ENCODE measurements at places on chromosomes 5 and 9.
A peak's percentile ranks its signal among the peaks of the same experiment; 100 is the strongest.

- DNase-seq = no peak
Measured at GRCh38 chr9:108351571-108351970, 504.2 kb downstream of the ACTL7B start.

GRCh38 chr5:44862808-44863207 lies 54.1 kb downstream of the MRPS30 start:
- DNase-seq = peak; percentile 25

DNA sequence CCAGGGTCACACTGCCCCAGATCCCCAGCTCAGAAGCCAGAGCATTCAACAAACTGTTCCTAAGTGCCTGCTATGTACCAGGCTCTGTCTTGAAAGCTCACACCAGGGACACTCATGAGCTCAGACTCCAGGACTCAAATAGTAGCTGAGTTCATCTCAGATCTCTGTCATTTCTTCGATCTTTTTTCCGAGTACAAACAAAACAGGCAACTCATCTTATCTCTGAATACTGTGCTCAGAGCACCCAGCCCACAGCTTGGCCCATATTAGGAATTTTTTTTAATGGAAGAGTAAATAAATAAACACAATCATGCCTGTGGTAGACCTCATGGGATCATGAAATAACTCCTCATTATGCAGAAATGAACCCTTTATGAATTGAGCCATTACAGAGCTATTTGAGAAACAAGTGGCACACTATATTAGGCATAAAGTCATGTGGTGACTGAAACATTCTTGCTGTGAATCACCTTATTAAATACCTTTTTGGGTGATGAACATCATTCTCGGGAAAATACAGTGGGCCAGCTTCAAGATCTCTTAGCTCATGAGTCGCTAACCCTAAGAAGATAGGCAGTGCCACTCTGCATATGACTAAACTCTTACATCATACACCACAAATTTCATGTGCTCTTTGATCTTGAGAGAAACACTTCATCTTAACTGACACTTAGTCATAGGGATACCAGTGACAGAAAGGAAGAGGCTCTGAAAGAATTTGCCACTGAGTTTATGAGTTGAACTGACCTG lies 9.9 kb downstream of the SH3RF2 start:
- DNase-seq = peak; percentile 12

GRCh38 chr9:22147813-22148527 lies 138.9 kb upstream of the CDKN2B start:
- DNase-seq = no peak

GRCh38 chr9:120610975-120611689 lies 31.2 kb upstream of the CDK5RAP2 start:
- DNase-seq = no peak

DNA sequence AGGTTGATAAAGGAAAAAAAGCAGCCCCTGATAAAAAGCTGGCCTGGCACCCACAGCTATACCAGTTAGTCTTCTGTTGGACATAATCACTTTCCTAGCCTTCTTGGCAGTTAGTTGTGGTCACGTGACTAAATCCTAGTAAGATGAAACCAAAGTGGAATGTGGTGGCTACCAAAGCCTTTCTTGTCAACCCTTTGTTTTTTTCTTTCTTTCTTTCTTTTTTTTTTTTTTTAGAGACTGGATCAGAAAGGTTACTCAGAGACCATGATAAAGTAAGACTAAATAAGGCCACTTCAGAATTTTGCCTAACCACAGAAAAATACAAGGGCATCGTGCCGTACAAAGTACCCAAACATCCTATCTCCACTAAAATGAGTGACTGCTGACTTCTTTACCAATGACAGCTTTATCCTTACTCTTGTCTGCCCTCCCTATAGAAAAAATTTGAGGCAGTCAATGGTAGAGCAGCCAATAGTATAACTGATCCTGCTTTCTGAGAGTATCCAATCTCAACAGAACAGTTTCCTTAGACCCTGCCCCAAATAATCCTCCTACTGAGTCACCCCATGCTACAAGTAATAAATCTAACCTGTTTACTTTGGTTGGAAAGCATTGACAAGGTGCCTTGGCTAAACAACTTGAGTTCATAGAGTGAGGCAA lies 14.2 kb upstream of the KIF27 start:
- no peak for DNase-seq

- no peak for DNase-seq
Measured at GRCh38 chr5:32779754-32780415, 68.8 kb downstream of the NPR3 start.

GRCh38 chr9:107569174-107569573 lies 79.6 kb upstream of the KLF4 start:
- DNase-seq = no peak

GRCh38 chr5:57468481-57469163 lies 14.0 kb downstream of the ACTBL2 start:
- no peak for DNase-seq

DNA sequence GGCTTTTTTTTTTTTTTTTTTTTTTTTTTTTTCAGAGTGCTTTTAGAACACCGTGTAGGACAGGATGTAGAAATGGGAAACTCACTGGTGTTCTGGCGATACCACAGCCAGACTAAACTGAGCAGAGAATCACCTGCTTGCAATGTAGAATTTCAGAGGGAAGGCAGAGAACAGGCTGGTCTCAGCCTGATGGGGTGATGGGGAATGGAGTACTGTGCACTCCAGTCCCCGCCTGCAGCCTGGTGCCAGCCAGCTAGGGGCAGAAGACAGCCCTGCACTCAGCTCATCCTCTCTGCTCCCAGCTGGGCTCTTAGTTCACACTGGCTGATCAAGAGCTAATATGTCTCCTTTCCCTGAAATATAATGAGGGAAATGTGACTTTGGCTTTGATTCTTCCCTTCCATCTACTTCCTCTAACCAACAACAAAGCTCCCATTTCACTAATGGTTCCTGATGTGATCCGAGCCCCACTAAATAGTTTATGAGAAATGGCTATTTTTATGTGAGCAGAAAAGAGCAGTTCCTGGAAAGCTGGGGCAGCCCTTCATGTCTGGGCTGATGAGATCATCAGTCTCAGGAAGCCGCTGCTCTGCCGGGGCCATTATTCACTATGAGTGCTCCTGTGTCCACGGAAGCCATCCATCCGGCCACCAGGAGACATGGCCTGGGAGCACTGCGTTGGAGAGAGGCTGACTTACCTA lies 209.7 kb downstream of the GADD45G start:
- peak; percentile 25 for DNase-seq

DNA sequence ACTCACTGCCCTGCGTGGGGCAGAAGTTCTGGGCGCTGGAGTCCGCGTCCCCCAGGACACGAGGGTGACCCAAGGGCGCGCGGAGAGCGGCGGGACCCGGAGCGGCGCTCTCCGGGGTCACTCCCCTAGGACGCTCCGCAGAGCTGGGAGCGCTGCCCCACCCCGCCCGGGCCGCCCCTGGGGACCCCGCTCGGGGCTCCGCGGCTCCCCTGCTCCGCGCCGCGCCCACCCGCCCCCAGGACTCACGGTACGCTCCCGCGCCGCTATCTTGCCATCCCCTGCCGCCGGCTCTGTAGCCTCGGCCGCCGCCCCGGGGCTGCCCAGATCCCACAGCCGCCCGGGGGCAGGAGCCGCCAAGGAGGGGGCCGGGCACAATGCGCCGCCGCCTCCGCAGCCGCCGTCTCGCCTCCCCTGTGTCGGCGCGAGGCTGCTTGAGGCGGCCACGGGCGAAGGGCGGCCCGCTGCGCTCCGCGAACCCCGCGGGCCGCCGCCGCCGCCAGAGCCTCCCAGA lies 303 bp downstream of the LIFR start:
- DNase-seq = no peak

- DNase-seq = no peak
Measured at GRCh38 chr5:158813275-158813674, 286.4 kb downstream of the EBF1 start.
